SJSA1 (cell line): ENCODE measurements at places on chromosomes 6 and 20.

GRCh38 chr6:139490482-139490881 is 116.0 kb upstream of the CITED2 start:
- no peak for DNase-seq

GRCh38 chr6:163745536-163746400 is 331.2 kb downstream of the QKI start:
- DNase-seq, result peak; percentile 95

DNA sequence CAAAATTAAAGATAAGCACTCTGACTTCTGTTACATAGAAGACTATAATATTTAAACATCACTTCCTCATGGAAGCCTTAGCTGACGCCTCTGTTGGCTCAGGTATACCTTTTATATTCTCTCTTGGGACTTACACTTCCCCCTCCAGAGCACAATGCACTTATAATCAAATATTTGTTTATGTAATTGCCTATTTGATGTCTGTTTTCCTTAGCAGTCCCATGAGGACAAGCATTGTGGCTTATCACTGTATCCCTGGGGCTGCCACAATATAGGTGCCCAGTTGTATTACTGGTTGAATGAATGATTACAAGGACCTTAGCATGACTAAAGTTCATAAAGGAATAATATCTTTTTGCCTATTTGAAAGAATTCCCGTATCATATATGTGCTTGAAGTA is 186.7 kb upstream of the VGLL2 start:
- DNase-seq, result no peak

- no peak for DNase-seq
These were observed 204.4 kb downstream of the SAMD5 start for GRCh38 chr6:147712841-147713240.

DNA sequence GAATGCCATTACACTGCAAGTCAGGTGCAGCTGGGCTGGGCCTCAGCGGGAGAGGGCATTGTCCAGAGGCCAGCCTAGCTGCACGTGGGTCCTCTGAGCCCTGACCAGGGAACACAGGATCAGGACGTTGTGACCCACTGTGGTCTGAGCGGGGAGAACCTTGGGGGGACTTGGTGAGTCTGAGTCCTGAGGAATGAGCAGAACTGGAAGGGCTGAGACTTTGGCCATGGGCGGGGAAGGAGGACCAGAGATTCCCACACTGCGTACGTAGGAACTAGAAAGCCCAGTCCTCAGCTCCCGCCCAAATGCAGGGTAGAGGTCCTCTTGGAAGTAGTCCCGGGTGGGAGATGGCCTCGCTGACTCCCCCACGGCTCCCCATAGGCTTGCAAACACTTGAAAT is 42.5 kb downstream of the GABRR2 start:
- no peak for DNase-seq

- no peak for DNase-seq
These were observed 211.1 kb downstream of the BMP7 start for GRCh38 chr20:57055345-57055744.

- DNase-seq, result no peak
These were observed 113.1 kb downstream of the JAG1 start for GRCh38 chr20:10560686-10561085.

GRCh38 chr6:134435814-134436280 is 117.9 kb upstream of the SGK1 start:
- DNase-seq, result no peak

- DNase-seq, result no peak
These were observed 199.7 kb downstream of the TBXT start for GRCh38 chr6:165967810-165968407.
